ENCODE measurements at places on chromosomes 5 and 9. TPM values are rescaled to one million over a fixed set of nuclear protein-coding genes. Genes with fewer than 3 reads are reported as not detected.
A peak's percentile ranks its signal among the peaks of the same experiment; 100 is the strongest.

PCDHA9 gene
- 0.30 TPM for total RNA-seq

SCGB3A1 gene
- total RNA-seq, result not detected

CAMK4 gene
- 6.0 TPM for total RNA-seq

GABBR2 gene
- 0.39 TPM for total RNA-seq

DMAC1 gene
- total RNA-seq, result 9.5 TPM

SEMA5A gene
- 31.5 TPM for total RNA-seq

CATSPER3 gene
- total RNA-seq, result not detected

DNA sequence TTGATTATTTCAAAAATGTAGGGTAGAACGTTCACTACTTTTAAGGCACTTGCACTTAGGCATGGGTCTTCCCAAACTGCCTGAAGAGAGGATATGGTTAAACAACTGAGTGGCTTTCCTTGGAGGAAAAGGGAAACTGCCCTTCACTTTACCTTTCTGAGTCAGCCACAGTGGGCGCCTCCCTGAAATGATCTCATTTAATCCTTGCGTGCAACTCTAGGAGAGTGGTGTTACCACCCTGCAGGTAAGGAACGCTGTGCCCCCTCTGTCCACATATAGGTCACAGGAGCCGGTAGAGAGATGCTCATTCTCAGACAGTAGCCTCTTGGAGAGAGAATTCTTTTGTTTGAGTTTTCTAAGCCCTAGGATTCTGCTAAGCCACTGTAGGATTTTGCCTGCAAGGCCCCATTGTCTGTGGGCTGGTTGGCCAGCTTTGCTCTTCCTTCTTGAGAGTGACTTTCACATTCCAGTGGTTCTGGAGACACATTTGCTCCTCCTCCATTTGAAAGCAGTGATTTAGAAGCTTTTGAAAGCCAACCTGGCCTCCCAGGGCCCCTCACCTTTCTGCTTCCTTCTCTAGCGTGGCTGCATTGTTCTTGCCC is 110.3 kb upstream of the CTSL start:
- DNase-seq, result no peak

- DNase-seq, result no peak
Measured at GRCh38 chr5:14138608-14139540, 4.3 kb upstream of the TRIO start.

DNA sequence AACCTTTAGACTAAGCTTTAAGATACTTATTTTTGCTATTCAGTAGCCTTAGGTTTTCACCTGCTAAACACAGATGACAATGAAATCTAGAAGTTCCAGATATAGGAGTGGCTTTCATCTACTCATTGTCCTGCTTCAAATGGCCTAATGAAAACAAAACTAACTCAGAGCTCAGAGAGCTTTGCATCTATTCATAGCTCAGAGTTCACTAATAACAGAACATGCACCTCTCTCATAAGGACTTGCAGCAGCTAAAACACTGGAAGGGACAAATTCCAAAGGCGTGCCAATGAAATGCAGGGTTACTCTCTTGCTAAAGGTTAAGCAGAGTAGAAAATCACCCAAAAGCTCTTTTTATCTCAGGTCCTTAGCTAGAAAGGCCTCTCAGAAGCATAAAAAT is 29.0 kb downstream of the SLC31A2 start:
- no peak for DNase-seq

GRCh38 chr5:11684607-11685006 is 219.6 kb downstream of the CTNND2 start:
- no peak for DNase-seq

GRCh38 chr5:157167214-157167621 is 1.2 kb upstream of the GARIN3 start:
- DNase-seq, result no peak

DNA sequence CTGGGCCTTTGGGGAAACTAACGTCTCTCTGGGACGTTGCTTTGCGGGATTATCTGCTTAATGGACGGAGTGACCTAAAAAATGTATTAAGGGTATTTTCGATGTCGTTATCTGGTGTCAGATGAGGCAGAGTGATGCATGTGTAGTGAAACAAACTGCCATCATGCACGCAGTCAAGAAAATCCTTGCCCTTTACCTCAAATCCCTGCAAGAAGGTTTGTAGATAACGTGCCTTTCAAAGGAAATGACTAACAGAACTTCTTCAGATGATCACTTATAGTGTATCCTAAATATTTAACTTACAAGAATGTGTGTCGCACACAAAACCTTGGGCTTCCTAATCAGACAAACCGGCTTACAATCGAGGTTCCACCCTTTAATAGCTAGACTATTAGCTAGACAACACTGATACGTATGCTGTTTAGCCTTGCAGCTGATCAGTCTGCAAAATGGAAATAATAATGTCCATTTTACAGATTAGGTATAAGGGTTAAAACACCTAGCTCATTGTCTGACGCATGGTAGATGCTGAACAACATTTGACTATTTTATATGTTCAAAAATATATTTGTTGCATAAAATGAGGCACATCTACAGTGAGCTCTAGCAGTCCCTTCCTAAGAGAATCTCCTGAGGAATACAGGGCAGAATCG is 541 bp upstream of the TBCA start:
- DNase-seq, result peak; percentile 38

GRCh38 chr5:145968970-145969713 is 32.8 kb downstream of the SH3RF2 start:
- DNase-seq, result no peak

- no peak for DNase-seq
Measured at GRCh38 chr9:36317766-36318165, 59.5 kb upstream of the GNE start.

- DNase-seq, result no peak
Measured at GRCh38 chr5:97004423-97005060, 68.7 kb downstream of the LNPEP start.

All from skin of body (tissue), 3 donors.